ENCODE measurements at places on chromosomes 12 and 14.

- DNase-seq, result no peak
Observed at GRCh38 chr12:96786791-96787190, 120.3 kb upstream of the NEDD1 start.

- no peak for DNase-seq
Observed at GRCh38 chr12:64912516-64913255, 88.2 kb downstream of the TBC1D30 start.

GRCh38 chr12:25789541-25789944, 168.9 kb upstream of the RASSF8 start:
- DNase-seq, result no peak

DNA sequence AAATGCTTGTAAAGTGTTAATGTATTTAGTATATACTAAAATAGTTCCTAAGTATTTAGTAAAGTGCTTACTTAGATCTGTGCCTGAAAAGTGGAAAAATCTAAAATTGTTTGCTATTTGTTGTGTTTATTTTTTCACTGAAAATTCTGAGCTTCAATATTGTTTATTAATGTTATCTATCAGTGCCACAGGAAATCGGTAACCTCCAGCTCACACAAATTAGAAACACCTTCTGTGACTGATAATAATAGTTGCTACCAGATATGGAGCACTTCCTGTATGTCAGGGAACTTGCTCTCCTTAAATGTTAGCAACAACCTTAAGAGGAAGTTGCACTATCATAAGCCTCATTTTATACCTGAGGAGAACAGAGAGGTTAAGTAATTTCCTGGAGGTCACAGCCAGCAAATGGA, 723 bp upstream of the LRP10 start:
- DNase-seq, result no peak

GRCh38 chr14:61586544-61587055, 108.7 kb upstream of the HIF1A start:
- DNase-seq, result no peak

GRCh38 chr12:92197815-92198214, 52.2 kb upstream of the BTG1 start:
- DNase-seq, result no peak

DNA sequence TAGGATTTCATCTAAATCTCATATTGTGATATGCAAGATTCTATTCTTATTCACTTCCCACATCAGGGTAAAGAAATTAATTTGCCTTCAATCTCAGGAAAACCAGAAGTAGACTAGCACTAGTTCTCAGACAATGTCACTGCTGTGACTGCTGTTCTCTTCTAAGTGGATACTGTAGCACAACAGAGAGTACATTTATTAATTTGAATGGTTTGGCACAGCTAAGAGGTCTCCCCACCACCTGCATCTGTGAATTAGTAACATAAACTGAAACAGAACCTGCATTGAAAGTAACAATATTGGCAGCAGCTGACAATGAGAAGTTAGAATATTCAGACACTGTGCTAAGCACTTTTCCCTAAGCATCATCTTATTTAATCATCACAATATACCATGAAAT, 253.1 kb downstream of the PDZRN4 start:
- no peak for DNase-seq

GRCh38 chr12:54051026-54051842, 2.4 kb upstream of the HOXC4 start:
- DNase-seq, result no peak

- no peak for DNase-seq
Observed at GRCh38 chr12:104605685-104606084, 148.9 kb downstream of the CHST11 start.

DNA sequence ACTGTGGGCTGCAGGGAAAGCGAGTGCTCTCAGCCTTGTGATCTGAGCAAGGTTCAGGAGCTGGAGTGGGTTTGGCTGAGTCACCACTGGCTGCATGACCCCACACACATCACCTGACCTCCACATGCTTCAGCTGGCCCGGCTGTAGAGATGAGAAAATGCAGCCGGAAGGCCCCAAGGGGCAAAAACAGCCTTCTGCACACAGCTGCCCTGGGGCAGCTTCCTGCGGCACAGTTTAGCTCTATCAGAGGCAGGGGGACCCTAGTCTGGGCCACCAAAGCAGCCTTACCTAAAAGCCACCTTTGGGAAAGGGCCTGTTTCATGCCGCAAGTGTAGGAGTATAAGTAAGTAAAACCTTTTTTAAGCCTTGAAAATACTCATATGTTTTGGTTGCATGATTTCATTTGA, 123.3 kb downstream of the SSPN start:
- DNase-seq, result no peak

- DNase-seq, result no peak
Observed at GRCh38 chr12:112961536-112961935, 16.8 kb upstream of the OAS2 start.

- no peak for DNase-seq
Observed at GRCh38 chr12:38543151-38543550, 226.6 kb downstream of the ALG10B start.

GRCh38 chr12:116552773-116553373, 6.3 kb upstream of the MAP1LC3B2 start:
- DNase-seq, result no peak

- DNase-seq, result no peak
Observed at GRCh38 chr12:71555191-71555590, 108.5 kb downstream of the ZFC3H1 start.

GRCh38 chr14:59187802-59188460, 536 bp upstream of the DAAM1 start:
- DNase-seq, result peak; percentile 35

DNA sequence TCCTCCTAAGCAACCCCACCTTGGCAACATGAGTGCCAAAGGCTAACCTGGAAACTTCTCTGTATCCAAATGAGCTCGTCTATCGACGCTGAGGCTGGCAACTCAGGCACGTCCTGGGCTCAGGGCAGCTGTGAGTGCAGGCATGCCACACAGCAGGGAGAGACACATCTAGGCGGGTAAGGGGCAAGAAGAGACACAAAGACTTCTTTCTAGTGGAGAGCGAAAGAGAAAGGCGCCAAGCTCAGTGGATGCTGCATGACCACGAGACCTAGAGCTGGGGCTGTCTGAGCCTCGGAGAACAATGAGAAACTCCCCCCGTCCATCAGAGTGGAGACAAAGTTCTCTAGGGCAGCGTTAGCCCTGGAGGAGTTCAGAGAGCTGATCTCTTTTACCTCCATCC, 170.4 kb downstream of the CALM1 start:
- DNase-seq, result no peak

GRCh38 chr12:6471989-6472360, 1.5 kb upstream of the VAMP1 start:
- no peak for DNase-seq

DNA sequence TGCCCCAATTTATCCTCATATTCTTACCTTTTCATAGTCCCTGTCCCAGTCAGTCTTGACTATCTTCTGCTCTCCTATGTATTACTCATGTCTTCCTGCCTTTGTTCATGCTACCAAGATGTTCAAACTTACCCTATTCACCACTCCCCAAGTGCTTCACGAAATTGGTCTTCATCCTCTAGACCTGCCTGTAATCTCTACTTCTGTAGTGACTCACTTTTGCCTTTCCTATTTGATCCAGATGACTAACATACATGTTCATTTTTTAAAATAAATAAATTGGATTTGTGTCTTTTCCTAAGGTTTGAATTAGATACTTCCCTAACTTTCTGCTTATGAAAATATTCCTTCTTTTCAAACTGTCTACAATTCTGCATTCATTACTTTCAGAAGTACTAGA, 107.7 kb upstream of the PPM1H start:
- no peak for DNase-seq

- no peak for DNase-seq
Observed at GRCh38 chr12:107660861-107661415, 24.7 kb upstream of the PWP1 start.

DNA sequence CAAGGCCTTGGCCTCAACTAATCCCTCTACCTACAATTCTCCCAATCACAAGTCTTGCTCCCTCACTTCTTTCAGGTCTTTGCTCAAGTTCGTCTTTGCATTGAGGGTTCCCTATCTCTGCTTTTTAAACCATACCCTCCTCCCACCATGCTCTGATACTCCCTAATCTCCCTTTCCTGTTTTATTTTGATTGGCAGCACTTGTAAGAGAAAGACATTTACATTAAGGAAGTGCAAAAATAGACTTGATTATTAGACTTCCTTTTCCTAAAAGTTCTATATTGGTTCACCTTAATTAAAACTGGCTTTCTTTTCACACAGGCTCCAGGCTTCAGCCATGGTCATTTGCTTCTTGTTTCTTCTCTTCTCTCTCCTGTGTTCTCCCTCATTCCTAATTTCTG, 18.3 kb upstream of the WIF1 start:
- no peak for DNase-seq

GRCh38 chr12:64679487-64680001, 69.2 kb downstream of the RASSF3 start:
- peak; percentile 85 for DNase-seq

- DNase-seq, result no peak
Observed at GRCh38 chr14:56635041-56635440, 55.4 kb downstream of the TMEM260 start.

DNA sequence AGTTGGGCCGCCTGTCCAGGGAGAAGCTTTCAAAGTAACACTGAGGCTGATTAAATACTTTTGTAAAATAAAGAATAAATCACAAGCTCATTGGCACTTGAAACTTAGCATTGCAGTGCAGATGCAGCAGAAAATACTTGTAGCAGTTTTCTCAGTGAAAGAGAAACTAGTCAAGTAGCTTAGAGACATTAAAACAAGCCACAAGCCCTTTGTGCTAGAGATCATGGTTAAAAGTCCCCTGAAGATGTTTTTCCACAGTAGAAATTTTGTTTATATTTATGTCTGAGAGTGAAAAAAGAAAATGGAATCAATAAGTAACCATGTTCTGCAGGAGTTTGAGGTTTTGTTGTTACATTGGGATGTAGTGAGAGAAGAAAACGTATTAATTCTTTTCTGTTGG, 5.9 kb downstream of the PSEN1 start:
- DNase-seq, result no peak

DNA sequence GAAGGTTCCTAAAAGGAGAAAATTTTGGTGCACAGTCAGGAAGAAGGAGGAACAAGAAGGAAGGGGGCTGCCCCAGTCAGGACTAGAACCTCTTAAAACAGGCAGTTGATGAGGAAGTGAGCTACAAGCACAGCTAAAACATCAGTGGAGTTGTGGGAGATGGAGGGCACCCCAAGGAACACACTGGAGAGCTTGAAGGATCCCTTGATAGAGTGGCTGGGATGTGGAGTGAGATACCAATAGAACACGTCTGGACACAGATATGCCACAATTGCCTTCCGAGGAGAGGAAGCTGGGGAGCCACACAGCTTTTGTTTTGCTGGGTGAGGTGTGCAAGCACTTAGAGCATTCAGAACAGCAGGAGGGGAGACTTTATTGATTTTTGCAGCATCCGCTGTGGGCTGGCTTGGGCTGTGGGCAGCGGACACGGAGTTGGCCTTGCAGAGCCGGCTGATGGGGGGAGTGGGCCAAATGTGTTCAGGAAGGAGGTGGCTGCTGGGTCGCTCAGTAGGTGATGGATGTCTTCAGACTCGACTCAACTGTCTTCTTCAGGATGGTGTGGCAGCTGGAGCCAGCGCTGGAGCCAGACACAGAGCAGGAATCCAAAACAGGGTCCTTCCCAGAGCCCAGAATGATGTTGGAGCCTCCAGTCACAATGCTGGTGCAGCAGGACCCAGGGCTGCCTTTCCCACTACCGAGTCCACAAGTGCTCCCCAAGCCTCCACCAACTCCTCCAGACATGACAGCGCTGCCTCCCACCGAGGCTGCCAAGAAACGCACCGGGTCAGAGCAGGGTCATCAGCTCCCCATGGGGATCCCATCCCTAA, 4.7 kb upstream of the KRT79 start:
- DNase-seq, result no peak

DNA sequence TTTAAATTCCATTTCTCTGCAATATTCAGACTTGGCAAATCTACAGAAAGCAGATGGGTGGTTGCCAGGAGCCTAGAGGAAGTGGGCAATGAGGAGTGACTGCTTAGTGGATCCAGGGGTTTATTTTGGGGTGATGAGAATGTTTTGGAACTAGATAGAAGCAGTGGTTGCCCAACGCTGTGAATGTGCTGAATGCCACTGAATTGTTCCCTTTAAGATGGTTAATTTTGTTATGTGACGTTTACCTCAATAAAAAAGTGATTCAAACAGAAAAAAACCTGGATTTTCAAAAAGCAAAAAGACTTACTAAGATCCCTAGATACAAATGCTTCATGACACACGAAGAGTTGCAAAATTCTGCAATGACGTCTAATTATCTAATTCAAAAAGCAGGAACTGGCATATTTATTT, 34.2 kb downstream of the DAO start:
- no peak for DNase-seq

- no peak for DNase-seq
Observed at GRCh38 chr12:118070650-118071049, 9.7 kb upstream of the WSB2 start.

- no peak for DNase-seq
Observed at GRCh38 chr12:19970821-19971220, 397.5 kb upstream of the PDE3A start.

- no peak for DNase-seq
Observed at GRCh38 chr14:78164226-78164853, 5.8 kb upstream of the NRXN3 start.

DNA sequence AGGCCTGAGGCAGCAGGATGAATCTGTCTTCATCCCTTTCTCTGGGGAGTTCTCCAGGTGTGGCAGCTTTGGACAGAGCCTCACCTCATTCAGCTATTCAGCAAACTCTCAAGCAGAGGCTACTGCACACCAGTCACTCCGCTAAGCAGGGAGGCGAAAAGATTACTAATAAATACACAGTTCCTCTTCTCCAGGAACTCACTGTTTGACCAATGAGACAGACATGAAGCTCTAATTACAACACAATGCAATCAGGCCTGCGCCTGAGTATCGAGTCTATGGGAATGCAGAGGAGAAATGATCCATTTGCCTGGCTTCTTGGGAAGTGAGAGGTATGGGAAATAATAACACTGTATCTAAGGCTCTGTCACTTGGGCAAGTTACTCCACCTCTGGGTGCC, 178.1 kb downstream of the CRADD start:
- no peak for DNase-seq

GRCh38 chr12:67509666-67510386, 138.7 kb upstream of the DYRK2 start:
- DNase-seq, result no peak

GRCh38 chr14:26621364-26621763, 23.5 kb upstream of the NOVA1 start:
- DNase-seq, result no peak

DNA sequence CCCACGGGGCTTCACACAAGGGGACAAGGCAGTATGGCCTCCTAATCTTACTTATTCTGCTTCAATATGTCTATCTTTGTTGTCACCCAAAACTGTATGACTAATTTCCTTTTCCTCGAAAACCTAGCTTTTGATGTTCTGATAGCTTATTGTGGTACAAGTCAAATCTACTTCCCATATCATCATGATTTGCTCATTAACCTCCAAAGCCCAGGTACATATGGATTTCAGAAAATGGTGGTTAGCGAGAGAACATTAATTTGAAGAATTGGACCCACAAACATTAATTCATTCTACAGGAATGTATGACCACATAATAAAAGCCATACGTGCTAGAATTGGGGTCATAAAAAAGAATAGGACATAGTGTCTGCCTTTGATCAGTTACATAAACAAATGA, 412.5 kb downstream of the CCDC91 start:
- DNase-seq, result no peak

Data from CD4-positive, alpha-beta T cell treated with Interleukin-2 at 100 ng/mL for 4 hours (primary cell).